ENCODE measurements at places on chromosomes 11 and 22.

- DNase-seq = no peak
Measured at GRCh38 chr11:58898106-58898505, 41.2 kb upstream of the GLYATL1 start.

GRCh38 chr11:76669901-76670484 is 554 bp downstream of the LRRC32 start:
- DNase-seq = no peak

DNA sequence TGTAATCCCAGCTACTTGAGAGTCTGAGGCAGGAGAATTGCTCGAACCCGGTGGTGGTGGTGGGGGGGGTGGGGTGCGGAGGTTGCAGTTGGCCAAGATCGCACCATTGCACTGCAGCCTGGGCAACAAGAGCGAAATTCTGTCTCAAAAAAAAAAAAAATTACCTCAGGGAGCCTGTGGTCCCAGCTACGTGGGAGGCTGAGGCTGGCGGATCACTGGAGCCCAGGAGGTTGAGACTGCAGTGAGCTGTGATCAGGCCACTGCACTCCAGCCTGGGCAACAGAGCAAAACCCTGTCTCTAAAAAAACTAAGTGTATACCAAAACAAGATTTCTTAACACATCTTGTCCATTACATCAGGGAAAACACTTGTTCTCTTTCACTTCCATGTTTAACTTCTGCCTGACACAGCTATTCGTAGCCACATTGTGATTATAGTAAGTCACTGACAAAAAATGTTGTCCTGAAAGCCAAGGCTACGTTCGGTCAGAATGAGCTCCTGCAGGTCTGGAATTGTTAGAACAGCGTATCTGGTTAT is 1.4 kb downstream of the TMEM80 start:
- DNase-seq = no peak

DNA sequence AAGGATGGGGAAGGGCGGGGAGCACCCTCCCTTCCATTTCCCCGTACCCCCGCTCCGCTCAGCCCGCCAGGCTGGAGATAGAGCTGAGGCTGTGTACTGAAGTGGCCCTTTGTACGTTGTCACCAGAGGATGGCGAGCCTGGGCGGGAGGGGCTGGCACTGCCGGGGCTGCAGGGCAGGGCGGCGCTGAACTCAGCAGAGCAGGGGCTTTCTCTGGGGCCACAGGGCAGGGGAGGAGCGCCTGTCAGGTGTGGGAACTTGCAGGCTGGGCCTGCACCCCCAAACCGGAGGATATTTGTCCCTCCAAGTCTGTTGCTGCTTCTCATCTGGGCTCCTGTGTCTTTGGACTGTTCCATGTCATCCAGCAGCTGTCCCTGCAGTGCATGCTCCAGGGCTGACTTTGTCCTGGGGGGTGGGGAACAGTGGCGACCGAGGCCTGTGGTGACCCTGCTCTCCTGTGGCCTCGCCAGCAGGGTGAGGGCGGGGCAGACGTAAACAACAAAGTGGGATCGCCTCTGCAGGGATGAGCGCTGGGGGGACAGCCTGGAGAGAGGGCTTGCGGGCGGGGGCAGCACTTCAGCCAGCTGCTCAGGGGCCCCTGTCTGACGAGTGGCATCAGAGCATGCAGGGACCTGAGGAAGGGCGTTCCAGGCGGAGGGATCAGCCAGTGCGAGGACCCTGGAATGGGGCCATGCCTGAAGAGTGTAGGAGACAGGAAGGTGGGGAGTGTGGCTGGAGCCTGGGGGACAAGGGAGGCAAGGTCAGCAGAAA is 13.1 kb downstream of the MGAT3 start:
- DNase-seq = no peak

DNA sequence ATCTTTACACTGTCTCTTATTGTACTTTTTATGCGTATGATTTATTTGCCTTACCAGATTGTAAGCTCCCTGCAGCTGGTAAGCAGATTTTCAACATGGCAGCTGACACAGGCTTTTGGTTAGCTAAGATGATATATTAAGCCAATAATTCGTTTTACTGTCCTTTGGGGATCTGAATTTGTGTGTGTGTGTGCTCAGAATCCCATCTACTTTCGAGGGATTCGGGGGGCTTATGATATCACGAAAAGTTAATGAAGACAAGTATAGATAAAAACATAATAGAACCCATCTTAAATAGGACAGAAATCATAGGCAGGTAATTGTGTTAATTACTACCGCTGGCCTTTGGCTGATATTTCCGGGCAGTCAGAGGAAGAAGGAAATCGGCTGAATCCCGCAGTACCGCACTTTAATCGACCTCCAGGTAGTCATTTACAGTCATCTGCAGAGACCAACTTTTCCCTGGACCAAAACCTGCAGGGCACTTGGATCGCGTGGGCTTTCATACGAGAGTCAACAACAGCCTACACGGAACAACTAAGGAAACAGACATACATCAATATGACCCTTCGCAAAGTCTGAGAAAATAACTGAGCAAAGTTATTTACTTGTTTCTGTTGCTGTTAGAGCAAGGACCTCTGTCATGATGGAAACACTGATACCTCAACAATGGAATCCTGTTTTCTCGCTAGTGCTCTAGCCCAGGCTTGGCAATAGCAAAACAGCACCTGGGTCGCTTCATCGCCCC is 802 bp downstream of the KBTBD3 start:
- DNase-seq = no peak

GRCh38 chr22:23178512-23179254 is 1.6 kb upstream of the BCR start:
- peak; percentile 44 for DNase-seq

GRCh38 chr11:84780689-84781293 is 846.4 kb downstream of the DLG2 start:
- DNase-seq = no peak

- DNase-seq = no peak
Measured at GRCh38 chr11:119469506-119469905, 46.5 kb upstream of the THY1 start.

DNA sequence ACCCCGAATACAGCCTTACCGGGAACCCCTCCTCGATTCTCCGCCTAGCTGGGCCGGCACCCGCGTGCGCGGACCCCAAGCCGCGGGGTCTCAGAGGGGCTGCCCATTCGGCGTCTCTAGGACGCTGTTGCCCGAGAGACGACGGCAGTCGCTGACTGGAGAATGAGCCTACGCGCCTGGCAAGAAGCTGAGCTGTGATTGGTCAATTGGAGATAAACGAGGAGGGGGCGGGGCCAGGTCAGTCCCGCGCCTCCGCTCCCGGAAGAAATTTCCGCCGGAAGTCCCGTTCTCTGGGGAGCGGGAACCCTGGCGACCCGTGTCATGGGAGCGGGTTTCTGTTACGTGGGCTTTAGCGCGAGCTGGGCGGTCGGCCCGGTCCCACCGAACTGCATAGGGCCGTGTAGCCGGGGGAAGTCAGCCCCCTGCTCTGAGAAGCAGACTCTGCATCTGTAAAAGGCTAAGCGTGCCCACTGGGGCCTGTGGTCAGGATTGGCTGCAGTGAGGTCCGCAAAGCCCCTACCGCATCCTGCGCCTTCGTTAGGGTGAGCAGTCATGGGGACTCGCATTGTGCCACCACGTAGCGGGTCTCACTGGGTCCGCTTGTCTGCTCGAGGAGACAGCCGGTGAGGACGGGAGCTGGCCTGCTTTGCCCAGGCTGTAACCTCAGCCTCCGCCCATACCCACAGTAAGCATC is at the start of gene EFCAB6:
EFCAB6 (minus strand) TSS at position 157 of the 694 bp plus-strand sequence. CDS start 29,987 bp downstream, outside the sequence.
- peak; percentile 72 for DNase-seq

DNA sequence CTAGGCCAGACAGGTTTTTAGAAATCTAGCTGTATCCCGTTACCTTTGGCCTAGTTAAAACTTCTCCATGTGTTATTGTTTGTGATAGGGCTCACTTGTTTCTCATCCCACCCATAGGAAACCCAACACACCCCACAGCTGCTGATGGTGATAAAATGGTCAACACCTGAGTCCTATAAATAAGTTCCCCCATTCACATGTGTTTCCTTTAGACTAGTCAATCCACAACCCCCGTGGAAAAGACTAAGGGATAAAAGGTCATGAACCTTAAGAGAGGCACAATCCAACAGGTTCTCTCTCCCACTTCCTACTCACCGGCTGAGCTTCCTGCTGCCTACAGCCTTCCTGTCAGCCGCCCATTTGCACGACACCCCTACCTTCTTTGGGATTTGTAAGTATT is 768.4 kb downstream of the JRKL start:
- no peak for DNase-seq

DNA sequence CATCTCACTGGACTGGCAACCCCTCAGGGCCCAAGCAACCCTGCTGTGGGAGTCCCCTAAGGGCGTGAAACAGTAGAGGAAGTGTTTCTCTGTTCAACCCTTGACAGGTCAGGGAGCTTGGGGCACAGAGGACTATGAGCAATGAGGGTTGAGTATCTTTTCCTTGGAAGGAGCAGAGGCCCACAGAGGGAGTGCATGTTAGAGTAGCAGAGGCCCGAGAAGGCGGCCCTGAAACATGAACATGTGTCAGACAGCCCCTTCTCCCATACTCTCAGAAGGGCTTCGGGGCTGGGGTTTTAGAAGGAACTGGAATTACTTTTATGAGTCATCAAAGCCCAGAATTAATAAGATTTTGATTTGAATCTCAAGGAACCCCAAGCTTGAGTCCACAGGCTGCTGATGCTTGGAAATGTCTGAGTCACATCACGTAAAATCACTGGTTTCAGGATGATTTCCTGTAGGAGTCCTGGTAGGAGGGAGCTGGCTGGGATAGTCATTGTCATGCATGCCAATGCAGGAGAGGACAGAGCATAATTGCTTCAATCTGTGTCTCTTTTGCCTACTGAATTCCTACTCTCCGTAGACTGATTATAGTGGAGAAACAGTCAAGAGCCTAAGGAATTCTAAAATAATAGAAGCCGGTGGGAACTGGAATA is 22.6 kb downstream of the C11orf71 start:
- DNase-seq = no peak

DNA sequence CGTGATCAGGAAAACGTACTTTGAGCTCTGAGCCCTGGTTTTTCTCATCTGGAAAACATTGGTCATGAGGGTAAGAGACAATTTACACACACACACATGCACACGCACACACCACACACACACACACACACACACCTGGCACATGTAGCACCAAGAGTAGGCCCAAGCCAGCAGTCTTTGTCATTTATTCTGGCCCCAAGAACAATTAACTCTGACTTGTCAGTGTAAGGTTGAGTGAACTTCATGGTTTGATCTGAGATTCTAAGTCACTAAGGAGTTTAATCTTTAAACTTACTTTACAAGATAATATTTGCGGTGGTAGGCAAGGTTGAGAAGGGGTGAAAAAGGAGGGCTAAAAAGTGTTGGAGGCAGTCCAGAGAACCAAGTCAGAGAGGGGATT is 44.1 kb downstream of the MMP20 start:
- DNase-seq = no peak

DNA sequence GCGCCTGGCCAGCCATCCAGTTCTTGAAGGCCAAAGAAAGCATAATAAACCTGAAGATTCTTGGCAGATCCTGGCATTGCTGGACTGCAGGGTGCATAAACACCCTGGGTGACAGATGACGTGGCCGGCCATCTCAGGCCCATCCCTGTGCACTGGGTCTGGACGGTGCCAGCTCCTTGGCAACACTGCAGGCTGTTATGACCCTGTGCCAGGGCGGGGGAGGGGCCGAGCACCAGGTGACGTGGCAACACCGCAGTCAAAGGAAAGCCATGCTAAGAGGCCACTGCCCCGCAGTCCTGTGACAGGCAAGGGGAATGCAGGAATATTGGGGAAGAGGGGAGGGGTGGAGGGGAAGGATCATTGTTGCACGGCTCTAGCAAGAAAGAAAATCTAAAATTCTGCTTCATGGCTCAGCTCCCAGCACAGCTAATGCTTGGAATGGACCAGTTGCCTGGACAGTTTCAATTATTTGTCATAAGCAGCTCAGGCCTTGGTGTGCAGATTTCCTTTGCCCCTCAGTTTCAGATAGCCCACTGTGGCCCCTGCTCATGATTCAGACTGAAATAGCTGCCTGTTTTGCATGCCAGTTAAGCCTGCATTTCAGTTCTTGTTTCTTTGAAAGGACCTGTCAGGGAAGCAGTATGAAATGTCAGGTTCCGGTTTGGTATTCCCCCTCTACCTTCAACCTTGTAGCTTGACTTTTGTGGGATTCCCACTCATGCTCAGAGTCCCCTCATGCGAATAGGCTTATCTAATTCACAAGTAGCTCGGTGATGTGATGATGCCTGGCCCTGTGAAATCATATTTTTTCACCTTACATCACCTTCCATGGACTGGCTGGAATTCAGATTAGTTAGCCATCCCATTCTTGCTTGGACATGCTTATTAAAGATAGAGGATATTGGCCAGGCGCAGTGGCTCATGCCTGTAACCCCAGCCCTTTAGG is 29.7 kb upstream of the DDX6 start:
- no peak for DNase-seq

- DNase-seq = no peak
Measured at GRCh38 chr22:48574776-48575617, 1252.7 kb downstream of the BRD1 start.

DNA sequence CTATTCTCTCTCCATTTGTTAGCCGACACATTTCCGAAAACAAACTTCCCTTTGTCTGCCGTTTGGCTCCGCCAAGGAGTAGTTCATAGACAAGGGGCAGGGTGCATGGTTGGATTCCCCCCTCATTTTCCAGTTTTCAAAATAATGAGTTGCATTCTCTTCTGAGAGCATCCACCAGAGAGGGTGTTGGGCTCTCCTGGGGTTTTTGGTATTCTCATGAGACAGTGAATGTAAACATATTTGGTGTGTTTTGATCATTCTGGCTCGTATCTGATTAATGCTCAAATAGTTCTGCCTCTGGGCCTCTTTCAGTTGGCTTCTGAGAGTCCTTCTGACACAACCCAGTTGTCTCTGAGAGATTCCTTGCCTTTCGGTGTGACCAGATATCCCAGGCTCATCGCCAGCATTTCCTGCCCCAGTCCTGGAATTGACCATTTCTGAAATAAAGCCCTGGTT is 21.7 kb downstream of the GRAMD4 start:
- no peak for DNase-seq

DNA sequence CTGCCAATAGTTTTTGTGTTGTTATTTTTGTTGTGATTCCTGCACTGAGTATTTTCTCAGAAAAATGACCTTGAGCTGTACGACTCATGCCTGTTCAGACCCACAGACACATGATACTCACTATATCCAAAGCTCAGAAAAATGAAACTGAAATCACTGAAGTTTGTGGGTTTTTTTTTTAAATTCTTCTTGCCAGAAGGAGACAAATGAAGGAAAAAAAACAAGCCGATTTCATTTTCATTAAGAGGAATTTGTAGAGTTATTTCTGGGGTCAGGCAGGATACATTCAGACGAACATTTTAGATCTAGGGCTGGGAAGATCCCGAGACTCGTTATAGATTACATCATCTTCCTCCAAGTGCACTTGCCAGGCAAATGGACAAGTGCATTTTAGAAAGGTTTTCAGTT is 60.4 kb downstream of the BMAL1 start:
- no peak for DNase-seq

DNA sequence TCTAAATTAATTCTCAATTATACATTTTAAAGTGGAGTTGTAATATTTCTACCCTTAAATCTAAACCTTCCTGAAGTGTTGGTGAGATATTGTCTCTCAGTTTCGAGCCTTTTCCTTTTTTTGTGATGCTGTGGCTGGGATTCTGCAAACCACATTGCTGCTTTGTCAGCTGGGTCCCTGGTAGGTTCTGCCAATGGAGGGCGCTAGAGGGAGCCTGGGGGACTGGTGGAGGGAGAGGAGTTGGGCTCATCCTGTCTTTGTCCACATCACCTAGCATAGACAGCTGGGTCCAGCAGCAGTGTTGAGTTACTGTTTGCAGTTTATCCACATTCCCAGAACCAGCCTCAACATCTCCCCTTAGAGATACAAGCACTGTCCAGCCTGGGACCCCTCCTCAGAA is 41.0 kb downstream of the TRAF6 start:
- DNase-seq = no peak
